ENCODE measurements at places on chromosomes 5 and 9. TPM values are rescaled to one million over a fixed set of nuclear protein-coding genes. Genes with fewer than 3 reads are reported as not detected.
A peak's percentile ranks its signal among the peaks of the same experiment; 100 is the strongest.

DNA sequence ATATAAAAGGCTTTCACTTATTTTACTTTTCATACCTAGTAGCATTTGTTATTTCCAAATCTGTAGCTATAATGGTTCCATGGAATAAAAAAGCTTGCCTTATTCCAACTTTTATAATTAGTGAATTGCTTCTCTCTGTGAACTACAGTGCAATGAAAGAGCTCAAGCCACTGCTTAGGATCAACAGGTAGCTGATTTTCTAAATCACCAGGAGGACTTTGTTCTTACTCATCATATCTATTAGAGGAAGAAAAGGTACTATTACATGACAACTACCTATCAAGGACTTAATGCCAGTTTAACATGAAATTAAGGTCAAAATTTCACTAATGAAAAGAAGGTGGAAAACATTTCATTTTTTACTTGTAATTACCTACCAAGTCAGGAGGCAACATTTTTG, 414.6 kb downstream of the BNC2 start:
- DNase-seq = no peak

DNA sequence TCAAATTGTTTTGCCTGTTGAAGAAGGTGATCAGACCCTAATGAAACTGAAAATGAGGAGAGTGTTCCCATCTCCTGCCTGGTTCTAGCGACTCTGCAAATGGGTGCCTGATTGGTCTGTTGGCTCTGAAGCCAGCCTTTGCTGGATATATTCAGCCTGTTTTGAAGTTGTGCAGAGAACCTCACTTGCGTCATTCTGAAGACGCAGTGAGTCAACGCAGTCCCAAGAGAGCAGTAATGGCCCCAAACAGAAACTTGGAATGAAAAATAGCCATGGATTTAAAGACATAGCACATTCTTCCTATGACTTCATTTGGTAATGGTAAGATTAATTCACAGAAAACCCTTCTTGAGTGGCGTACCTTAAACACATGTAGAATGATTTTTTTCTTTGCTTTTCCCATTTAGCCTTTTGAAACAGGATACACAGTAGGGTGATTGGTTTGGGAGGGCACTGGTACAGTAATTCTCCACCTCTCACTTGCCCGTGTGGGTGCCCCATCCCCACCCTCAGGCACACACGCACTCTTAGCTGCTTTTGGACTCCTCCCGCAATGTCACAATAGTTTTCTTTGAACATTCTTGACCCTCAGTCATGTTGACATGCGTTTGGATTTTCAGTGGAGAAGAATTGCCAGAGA, 54.1 kb upstream of the ABL1 start:
- DNase-seq = no peak

- DNase-seq = no peak
These were observed 44.7 kb upstream of the AKNA start for GRCh38 chr9:114432323-114433067.

- no peak for DNase-seq
These were observed 3.8 kb downstream of the PRRC1 start for GRCh38 chr5:127521138-127521770.

GRCh38 chr5:54526604-54527288, 9.2 kb downstream of the SNX18 start:
- DNase-seq = no peak

DNA sequence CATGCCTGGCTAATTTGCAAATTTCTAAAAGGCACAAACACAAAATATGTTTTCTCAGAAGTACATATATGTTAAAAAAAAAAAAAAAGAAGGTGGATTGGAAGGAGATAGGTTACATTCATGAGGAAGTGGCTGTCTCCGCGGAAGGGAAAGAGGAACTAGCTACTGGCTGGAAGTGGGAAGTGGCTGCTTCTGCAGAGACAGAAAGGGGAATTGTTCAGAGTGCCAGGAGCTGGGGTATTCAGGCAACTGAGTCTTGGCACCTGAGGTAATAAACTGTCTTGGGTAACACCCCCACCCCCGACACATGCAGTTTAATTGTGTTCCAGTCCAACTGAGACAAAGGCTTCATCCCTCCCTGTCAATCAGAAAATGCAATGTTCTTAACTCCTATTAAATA, 45.6 kb downstream of the S1PR3 start:
- DNase-seq = peak; percentile 72

The CDKN2B gene
- 0.14 TPM for polyA plus RNA-seq

DNA sequence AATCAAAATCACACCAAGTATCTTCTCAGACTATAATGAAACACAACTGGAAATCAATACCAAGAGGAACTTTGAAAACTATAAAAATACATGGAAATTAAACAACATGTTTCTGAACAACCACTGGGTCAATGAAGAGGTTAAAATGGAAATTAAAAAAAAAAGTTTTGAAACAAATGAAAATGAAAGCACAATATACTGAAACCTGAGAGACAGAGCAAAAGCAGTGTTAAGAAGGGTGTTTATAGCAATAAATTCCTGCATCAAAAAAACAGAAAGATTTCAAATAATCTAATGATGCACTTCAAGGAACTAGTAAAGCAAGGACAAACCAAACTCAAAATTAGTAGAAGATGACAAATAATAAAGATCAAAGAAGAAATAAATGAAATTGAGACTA, 92.0 kb downstream of the TMEM232 start:
- no peak for DNase-seq

GRCh38 chr5:10856683-10857337, 95.8 kb upstream of the DAP start:
- peak; percentile 55 for DNase-seq

The SH3GL2 gene
- polyA plus RNA-seq = 7.5 TPM

DNA sequence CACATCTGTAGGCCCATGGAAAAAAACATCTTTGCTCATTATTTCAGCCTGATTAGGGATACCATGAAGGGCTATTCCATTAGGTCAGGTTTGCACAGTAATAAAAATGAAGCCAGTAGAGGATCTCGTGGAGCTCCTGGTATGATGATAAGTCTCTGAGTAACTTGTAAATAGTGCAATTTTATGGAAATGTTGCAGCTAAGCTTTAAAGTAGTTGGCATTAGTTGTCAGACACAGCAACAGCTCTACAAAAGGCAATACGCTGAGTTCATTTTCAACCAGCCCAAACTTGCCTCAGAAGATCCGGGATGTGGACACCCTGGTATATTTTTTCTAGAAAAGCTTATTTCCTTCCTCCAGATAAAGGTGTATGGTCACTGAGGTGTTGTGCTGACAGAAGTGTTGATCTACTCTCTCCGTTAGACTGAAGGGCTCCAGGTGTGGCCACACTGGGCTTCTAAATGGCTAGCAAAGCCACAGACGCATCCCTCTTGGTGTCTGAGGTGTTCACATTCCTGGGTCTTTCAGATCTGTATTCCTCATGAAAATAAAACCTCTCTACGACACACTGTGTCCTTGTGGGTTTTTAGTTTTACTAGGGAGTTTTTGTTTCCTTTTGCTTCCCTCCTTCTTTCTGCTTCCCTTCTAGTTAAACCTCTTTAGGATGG, 141.6 kb downstream of the GHR start:
- no peak for DNase-seq

DNA sequence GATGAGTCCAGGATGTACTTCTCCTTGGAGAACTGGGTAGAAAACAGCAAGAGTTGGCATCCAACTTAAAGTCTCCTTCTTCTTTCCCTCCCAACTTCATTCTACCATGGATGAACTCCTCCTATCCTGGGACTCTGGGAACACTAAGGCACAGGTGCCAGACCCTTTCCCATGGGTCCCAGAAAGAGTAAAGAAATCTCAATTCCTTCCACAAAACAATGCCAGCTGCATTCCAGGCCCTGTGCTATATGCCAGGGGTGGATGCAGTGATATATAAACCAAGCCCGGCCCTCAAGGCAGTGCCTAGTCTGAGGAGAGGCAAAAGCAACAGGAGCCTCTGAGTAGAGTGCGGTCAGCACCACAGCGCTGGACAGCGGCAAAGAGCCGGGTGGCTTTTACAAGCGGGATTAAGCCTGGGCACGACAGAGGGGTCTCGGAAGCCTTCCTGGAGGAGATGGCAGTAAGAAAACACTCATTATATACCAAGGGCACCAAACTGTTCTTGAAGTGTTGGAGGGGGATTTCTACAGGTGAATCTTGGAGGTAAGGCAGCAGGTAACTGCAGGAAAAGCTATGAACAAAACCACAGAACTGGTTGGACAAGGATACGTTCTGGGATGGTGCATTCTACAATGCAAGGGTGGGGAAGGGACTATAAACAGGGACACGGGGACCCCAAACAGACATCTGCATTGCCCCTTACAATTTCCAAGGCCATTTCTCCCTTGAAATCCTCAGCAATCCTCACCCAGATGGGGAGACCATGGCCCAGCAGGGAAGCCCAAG, 16.4 kb upstream of the TOR2A start:
- DNase-seq = no peak

GRCh38 chr9:93054758-93055704, 3.5 kb upstream of the SUSD3 start:
- DNase-seq = peak; percentile 67

The PAPPA gene
- polyA plus RNA-seq = 1.6 TPM

The SURF2 gene
- 14.9 TPM for polyA plus RNA-seq

- DNase-seq = no peak
These were observed at the start of gene PCDHB5 for GRCh38 chr5:141135030-141135717. PCDHB5 (plus strand) TSS chr5:141135206; CDS start chr5:141135435, 229 bp downstream.

DNA sequence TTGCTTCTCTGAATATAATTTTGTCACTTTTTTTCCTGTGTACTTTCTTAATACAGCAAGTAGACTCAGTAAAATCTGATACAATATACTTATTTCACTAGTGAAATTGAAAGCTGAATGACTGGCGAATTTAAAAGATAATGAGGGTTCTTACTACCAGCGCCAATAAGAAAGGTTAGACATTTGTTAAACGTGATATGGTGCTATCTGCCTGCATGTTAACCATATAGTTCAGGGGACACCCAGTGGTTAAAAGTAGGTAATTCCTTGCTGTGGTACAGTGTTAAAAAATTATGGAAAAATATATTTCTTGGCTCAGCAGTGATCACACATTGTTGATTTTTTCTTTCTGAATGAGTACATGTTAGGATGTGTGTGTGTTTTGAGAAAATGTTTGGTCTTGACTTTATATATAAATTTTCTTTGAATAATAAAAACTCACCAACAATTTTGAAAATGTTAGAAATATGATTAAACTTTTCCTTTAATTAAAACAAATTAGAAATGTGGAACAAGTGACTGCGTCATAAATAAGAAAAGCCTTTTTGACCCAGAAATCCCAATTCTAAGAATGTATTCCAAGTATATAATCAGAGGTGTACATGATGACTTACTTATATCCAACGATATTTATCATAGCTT, 25.8 kb downstream of the CAST start:
- DNase-seq = peak; percentile 46

The TMEM252 gene
- 2.2 TPM for polyA plus RNA-seq

- no peak for DNase-seq
These were observed 97.6 kb downstream of the BASP1 start for GRCh38 chr5:17314907-17315471.

DNA sequence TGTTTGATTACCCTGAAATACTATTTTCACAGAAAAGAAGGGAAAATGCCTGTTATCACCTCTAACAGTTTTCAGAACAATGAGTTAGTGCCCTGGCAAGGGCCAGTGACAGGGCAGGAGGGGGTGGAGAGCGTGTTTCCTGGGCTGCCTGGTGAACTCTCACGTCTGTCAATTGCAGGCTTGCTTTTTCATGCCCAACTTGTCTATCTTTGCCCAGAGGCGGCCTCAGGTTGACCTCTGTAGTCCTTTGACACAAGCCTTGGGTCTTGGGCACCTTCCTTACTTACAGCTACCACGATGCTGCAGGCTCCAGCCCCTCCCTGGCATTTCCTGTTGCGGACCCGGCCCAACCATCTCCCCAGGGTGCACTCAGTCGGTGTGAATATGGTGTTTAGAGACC, 2.2 kb upstream of the CEL start:
- no peak for DNase-seq

The LURAP1L gene
- polyA plus RNA-seq = 80.6 TPM

The NMUR2 gene
- polyA plus RNA-seq = 0.25 TPM

- no peak for DNase-seq
These were observed 115.9 kb upstream of the FOXD4L5 start for GRCh38 chr9:65400886-65401285.

GRCh38 chr9:73680831-73681230, 529.2 kb downstream of the ANXA1 start:
- no peak for DNase-seq

DNA sequence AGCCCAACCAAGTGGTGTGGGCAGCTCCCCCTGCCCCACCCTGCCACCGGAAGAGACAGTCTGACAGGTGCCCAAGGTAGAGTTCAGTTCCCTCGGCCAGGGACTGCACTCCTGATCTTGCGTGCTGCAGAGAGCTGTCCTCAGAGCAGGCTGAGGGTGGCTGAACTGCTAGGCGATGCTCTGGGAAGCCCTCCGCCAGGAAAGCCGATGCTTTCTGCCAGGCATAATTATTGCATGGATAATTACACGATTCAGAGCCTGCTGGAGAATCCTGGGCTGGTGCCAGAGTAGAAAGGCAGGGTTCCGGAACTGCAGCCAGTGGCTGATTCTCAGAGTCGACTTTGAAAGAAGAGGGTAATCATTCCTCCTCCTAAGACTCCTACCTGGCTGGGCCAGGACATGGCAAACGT, 19.3 kb downstream of the KCNIP1 start:
- no peak for DNase-seq

The PCDHB8 gene
- polyA plus RNA-seq = 1.6 TPM

GRCh38 chr5:56686337-56687195, 128.8 kb upstream of the MAP3K1 start:
- DNase-seq = no peak

- no peak for DNase-seq
These were observed 2225.3 kb upstream of the C9orf72 start for GRCh38 chr9:29798599-29798998.

The FOXD4 gene
- polyA plus RNA-seq = 0.84 TPM

DNA sequence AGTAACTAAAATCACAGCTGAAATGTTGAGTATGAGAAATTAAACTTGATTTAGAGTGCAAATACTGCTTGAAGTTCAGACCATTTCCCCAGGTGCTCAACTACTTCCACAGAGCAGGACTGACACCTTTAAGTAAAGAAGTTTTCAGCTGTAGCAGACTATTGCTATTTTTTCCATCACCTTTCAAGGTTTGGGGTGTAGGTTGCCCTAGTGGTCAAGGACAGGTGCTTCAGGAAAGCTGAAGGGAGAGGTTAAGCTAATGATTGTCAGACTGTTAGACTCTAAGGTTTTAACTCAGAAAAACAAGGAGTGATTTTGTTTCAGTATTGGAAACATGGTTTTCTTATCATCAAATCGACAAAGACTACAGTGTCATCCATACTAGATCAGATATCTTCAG, 162.1 kb downstream of the CCDC192 start:
- DNase-seq = no peak

DNA sequence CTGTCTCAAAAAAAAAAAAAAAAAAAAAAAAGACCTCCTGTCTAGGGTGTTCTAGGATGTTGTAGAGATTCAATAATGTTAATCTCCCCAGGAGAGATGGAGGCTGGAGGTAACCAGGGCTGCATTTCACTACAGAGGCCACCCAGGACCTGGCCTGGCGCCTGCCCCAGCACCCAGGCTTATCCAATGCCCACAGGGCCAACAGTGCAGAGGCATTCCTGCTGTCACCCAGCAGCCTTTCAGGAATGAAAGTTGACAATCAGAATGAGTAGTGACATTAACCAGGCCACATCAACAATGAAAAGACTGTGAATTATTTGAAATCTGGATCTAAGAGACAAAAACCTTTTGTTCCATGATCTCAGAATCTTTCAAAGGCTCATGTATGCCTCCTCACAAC, 36.2 kb upstream of the GABRP start:
- no peak for DNase-seq

- peak; percentile 90 for DNase-seq
These were observed at the start of gene SUSD1 for GRCh38 chr9:112174965-112175795. SUSD1 (minus strand) TSS chr9:112175297; CDS start chr9:112175235, 62 bp downstream.

- DNase-seq = no peak
These were observed 23.3 kb upstream of the PRDM9 start for GRCh38 chr5:23484096-23484495.

- no peak for DNase-seq
These were observed 763.8 kb downstream of the DTWD2 start for GRCh38 chr5:118224546-118224945.

- no peak for DNase-seq
These were observed 271.1 kb downstream of the DENND1A start for GRCh38 chr9:123658792-123659191.
